ENCODE measurements at places on chromosomes 12 and 14. TPM values are rescaled to one million over a fixed set of nuclear protein-coding genes. Genes with fewer than 3 reads are reported as not detected.

GRCh38 chr12:75976913-75977312 is 54.7 kb downstream of the PHLDA1 start:
- DNase-seq, result no peak

DNA sequence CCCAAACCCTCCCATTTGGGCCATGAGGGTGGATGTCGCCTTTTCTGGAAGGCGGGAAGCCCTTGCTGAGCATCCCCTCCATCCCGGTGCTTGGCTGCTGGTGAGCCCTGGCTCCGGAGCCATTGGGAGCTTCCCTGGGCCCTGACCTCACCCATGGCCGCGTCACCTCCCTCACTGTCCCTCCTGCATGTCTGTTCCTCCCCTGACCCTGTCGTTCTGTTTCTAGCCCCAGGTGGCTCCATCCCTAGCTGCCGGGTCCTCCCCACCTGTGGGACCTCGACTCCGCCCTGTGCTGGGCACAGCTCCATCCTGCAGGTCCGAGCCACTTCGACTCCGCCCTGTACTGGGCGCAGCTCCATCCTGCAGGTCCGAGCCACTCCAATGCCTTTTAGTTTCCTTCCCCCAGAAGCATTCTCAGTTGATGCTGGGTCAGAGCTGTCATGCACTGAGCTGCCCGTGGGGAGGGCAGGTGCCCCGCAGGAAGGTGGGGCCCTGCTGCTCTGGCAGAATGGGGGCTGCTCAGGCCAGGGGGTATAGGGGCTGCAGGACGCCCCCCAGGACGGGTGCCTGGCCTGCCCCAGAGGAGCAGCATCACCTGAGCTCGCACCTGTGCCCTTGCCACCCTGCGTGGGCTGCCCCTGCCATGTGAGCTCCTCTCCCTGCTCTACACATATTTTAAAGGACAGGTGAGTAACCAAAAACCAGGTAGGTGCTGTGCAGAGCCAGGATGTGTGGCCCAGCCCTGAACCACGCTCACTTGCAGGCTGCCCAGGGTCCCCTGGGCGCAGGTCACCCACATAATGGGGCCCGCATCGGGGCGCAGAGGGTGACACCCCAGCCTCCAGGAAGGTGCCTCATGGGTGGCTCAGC is 19.0 kb downstream of the NOC4L start:
- DNase-seq, result no peak

DNA sequence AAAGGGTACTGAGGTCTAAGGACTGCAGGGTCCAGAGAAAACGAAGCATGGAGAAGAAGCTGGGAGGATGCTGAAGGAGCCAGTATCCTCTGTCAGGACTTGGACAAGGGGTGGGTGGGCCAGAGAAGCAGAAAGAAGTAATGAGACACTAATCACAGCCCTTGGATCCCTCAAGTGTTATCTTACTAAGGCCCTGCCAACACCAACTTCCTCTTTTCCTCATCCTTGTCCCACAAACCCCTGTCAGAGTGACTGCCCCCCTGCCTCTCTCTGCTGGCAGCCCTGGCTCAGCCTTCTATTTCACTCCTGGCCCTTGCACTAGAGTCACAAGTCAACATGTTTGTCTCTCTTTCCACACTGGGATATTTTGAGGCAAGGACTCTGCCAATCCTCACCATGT is 3.8 kb upstream of the ASIC1 start:
- DNase-seq, result no peak

HIGD1C gene
- not detected for total RNA-seq

All from aorta (tissue), 5 donors.